A549 treated with GW870086 at 1 μM for 4 hours (cell line): ENCODE measurements at places on chromosomes 5 and 9. TPM values are rescaled to one million over a fixed set of nuclear protein-coding genes. Genes with fewer than 3 reads are reported as not detected.

SRD5A1 gene
- total RNA-seq = 17.1 to 31.8 TPM (median 29.1 TPM) in 5 replicates

INSYN2B gene
- 0.37 to 0.71 TPM (median 0.39 TPM) in 5 replicates for total RNA-seq

ADCY2 gene
- total RNA-seq = not detected in 5 replicates

BHMT2 gene
- not detected in 5 replicates for total RNA-seq

CNTLN gene
- 4.4 to 5.9 TPM (median 5.7 TPM) in 5 replicates for total RNA-seq

TYRP1 gene
- not detected in 5 replicates for total RNA-seq

SLC6A19 gene
- total RNA-seq = 0.07 to 0.13 TPM (median 0.10 TPM) in 5 replicates

PCDHA4 gene
- total RNA-seq = 1.6 to 2.2 TPM (median 2.0 TPM) in 5 replicates

ADAMTSL2 gene
- 0.03 TPM in 1 of 5 replicates, not detected in the others for total RNA-seq

HTR1A gene
- total RNA-seq = not detected in 5 replicates

PCDH1 gene
- total RNA-seq = 2.9 to 6.0 TPM (median 5.7 TPM) in 5 replicates

ARHGEF37 gene
- total RNA-seq = 1.3 to 1.5 TPM (median 1.4 TPM) in 5 replicates

ADAMTS16 gene
- 1.5 to 1.9 TPM (median 1.6 TPM) in 5 replicates for total RNA-seq

TPM2 gene
- 629 to 695 TPM (median 677 TPM) in 5 replicates for total RNA-seq

TBC1D13 gene
- 17.8 to 20.8 TPM (median 19.9 TPM) in 5 replicates for total RNA-seq

SLC31A2 gene
- 6.4 to 8.4 TPM (median 7.6 TPM) in 5 replicates for total RNA-seq

SLC23A1 gene
- 1.3 to 1.9 TPM (median 1.4 TPM) in 5 replicates for total RNA-seq

PCDHB4 gene
- total RNA-seq = 0.03 to 0.11 TPM (median 0.08 TPM) in 3 of 5 replicates, not detected in the others

DMGDH gene
- 0.58 TPM in 1 of 5 replicates, not detected in the others for total RNA-seq

PROB1 gene
- 0.17 to 0.31 TPM (median 0.25 TPM) in 5 replicates for total RNA-seq

DELE1 gene
- 40.3 to 57.3 TPM (median 53.8 TPM) in 5 replicates for total RNA-seq

RASGEF1C gene
- total RNA-seq = 0.09 to 0.16 TPM (median 0.10 TPM) in 4 of 5 replicates, not detected in the other

VCAN gene
- total RNA-seq = 7.9 to 13.5 TPM (median 12.3 TPM) in 5 replicates

WDR38 gene
- 0.10 to 0.15 TPM in 2 of 5 replicates, not detected in the others for total RNA-seq

MCIDAS gene
- 1.4 to 2.2 TPM (median 1.9 TPM) in 5 replicates for total RNA-seq

OTP gene
- 0.06 to 0.13 TPM (median 0.09 TPM) in 4 of 5 replicates, not detected in the other for total RNA-seq

ZBTB5 gene
- total RNA-seq = 6.3 to 8.0 TPM (median 7.3 TPM) in 5 replicates

AQP3 gene
- total RNA-seq = 11.9 to 18.2 TPM (median 15.1 TPM) in 5 replicates

FOXD4L3 gene
- 0.11 to 0.12 TPM in 2 of 5 replicates, not detected in the others for total RNA-seq

RASEF gene
- 5.7 to 7.3 TPM (median 7.2 TPM) in 5 replicates for total RNA-seq

C9orf153 gene
- 0.08 to 0.65 TPM (median 0.17 TPM) in 3 of 5 replicates, not detected in the others for total RNA-seq

PFN3 gene
- not detected in 5 replicates for total RNA-seq

LECT2 gene
- total RNA-seq = not detected in 5 replicates

GKAP1 gene
- 3.7 to 4.7 TPM (median 4.2 TPM) in 5 replicates for total RNA-seq

BASP1 gene
- 224 to 273 TPM (median 254 TPM) in 5 replicates for total RNA-seq

PRLR gene
- total RNA-seq = 0.01 to 0.19 TPM (median 0.06 TPM) in 4 of 5 replicates, not detected in the other

GABBR2 gene
- total RNA-seq = 0.06 to 0.45 TPM (median 0.15 TPM) in 5 replicates

IFNB1 gene
- total RNA-seq = not detected in 5 replicates

PCDHGB2 gene
- total RNA-seq = 0.05 to 0.19 TPM (median 0.10 TPM) in 5 replicates

PCDHGB6 gene
- total RNA-seq = 0.07 to 0.16 TPM (median 0.12 TPM) in 5 replicates

ORM2 gene
- not detected in 5 replicates for total RNA-seq

RLN2 gene
- 0.17 to 0.39 TPM (median 0.39 TPM) in 3 of 5 replicates, not detected in the others for total RNA-seq

LRRC70 gene
- total RNA-seq = 0.07 to 0.32 TPM (median 0.16 TPM) in 5 replicates

CCDC180 gene
- 0.54 to 0.94 TPM (median 0.72 TPM) in 5 replicates for total RNA-seq

CHSY3 gene
- total RNA-seq = 0.10 to 0.16 TPM (median 0.13 TPM) in 4 of 5 replicates, not detected in the other

TICAM2 gene
- 0.72 to 1.4 TPM (median 1.3 TPM) in 5 replicates for total RNA-seq

ARSI gene
- 28.6 to 39.5 TPM (median 34.0 TPM) in 5 replicates for total RNA-seq

MYMK gene
- total RNA-seq = not detected in 5 replicates

OLFM1 gene
- 8.9 to 10.7 TPM (median 9.3 TPM) in 5 replicates for total RNA-seq

LCP2 gene
- 0.08 TPM in 1 of 5 replicates, not detected in the others for total RNA-seq

ABLIM3 gene
- 10.7 to 13.6 TPM (median 11.1 TPM) in 5 replicates for total RNA-seq

SEC61B gene
- 292 to 337 TPM (median 326 TPM) in 5 replicates for total RNA-seq

FYB1 gene
- 9.4 to 15.8 TPM (median 13.9 TPM) in 5 replicates for total RNA-seq

TRMT10B gene
- total RNA-seq = 5.4 to 5.9 TPM (median 5.8 TPM) in 5 replicates

IRX1 gene
- not detected in 5 replicates for total RNA-seq

AMBP gene
- 6.2 to 9.7 TPM (median 7.3 TPM) in 5 replicates for total RNA-seq

INSL6 gene
- not detected in 5 replicates for total RNA-seq

PCYOX1L gene
- total RNA-seq = 2.1 to 2.9 TPM (median 2.7 TPM) in 5 replicates

TMEM171 gene
- 3.9 to 7.8 TPM (median 6.6 TPM) in 5 replicates for total RNA-seq
